ENCODE measurements at places on chromosomes 2 and 18. TPM values are rescaled to one million over a fixed set of nuclear protein-coding genes. Genes with fewer than 3 reads are reported as not detected.
A peak's percentile ranks its signal among the peaks of the same experiment; 100 is the strongest.

ZNF396 gene
- 1.2 TPM for total RNA-seq

LYPD6B gene
- 2.0 TPM for total RNA-seq

GKN2 gene
- not detected for total RNA-seq

GPR39 gene
- total RNA-seq: 0.50 TPM

GPN1 gene
- 48.5 TPM for total RNA-seq

G6PC2 gene
- not detected for total RNA-seq

DNA sequence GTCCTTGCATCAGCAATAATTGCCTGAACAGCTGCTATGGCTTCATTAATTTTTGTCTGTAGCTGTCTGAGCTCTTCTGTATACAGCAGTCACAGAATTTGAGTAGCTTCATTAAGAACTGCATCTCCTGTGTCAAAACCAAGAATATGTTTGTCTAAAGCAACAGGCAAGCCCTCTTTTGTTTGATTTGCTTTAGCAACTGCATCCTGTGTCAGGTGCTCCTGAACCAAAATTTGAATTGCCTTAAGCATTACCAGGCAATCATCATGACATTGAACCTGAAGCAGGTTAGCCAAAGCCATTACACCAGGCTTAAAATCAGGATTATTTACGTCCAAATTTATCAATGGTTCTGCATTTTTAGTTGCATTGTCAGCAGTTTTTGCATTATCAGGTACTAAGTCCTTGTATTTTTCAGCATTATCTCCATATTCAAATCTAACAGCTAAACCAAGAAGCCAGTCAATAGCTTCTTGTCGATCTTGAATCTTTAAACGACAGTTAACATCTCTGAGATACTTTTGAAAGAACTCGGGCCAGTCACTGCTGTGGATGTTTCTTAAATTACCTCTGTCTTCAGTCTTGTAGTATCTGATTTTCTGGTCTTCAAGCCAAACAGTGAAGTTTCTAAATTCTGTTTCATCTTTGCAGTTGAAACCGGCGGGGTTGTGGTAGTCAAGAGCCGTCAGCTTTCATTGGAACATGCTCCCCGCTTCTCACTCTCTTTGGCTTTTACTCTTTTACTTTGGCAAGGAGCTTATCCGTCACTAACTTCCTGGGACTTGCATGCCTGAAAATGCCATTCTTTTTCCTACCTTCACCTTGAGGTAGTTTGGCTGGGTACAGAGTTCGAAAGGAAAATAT is 42.2 kb downstream of the MERTK start:
- H3K4me3 ChIP-seq: no peak overlapping the region
- no peak for DNase-seq
- no peaks in the 10 kb centered on the region for H3K27me3 ChIP-seq
- no peaks in the 10 kb centered on the region for H3K36me3 ChIP-seq

DNA sequence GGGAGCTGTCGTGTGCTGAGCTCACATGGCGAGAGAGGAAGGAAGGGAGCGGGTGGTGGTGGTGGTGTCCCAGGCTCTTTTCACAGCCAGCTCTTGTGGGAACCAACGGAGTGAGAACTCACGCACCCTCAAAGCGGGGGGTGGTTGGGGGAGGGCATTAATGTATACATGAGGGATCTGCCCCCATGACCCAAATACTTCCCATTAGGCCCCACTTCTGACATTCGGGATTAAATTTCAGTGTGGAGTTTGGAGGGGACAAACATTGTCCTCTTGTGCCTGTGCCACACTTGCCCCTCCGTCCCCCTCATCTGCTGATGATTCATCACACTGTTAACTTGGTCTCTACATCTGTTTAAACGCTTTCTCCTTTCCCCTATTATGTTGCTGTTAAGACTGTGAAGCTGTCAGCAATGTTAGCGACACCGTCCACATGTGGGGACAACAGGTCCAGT is 22.5 kb downstream of the INPP4A start:
- peaks cover 10% of the 10 kb centered on the region for H3K4me1 ChIP-seq
- DNase-seq: no peak
- peaks cover 8% of the 10 kb centered on the region for H3K36me3 ChIP-seq
- no peaks in the 10 kb centered on the region for H3K27me3 ChIP-seq

DNA sequence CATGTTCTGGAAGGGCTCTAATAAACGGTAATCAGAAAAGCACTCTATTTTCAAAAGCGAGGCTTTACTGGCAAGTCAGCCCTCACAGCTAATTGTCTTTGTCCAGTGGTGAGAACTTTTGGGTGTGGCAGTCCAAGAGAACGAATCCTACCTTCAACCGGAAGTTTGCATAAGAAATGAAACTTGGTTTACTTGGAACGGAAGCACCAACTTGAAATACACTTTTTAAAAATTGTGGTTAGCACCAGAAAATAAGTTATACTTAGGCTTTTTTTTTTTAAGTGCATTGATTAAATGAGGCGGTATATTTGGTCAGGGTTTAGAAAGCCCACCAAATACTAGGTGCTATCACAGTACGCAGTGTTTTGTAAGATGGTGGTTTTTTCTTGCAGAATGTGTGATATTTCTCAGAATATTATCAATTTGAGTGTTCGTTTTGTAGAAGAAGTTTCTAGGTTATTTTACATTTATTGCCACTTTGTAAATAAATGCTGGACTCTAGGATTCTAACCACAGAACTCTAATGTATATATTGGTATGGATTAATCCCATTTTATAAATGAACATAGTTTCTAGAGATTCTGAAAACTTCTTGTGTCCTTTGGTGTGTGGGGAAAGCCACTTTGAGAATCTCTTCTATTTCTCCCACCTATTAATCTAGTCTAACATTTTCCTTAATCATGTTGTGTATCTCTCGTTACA is 1.2 kb downstream of the MYL12A start:
- H3K27ac ChIP-seq: no peak overlapping the region
- peak overlapping the region; percentile 91 for H3K4me3 ChIP-seq
- DNase-seq: no peak
- H3K27me3 ChIP-seq: no peaks in the 10 kb centered on the region
- no peaks in the 10 kb centered on the region for H3K4me1 ChIP-seq

- H3K4me3 ChIP-seq: no peak overlapping the region
- no peaks in the 10 kb centered on the region for H3K27me3 ChIP-seq
- H3K36me3 ChIP-seq: no peaks in the 10 kb centered on the region
- no peak for DNase-seq
Observed at GRCh38 chr2:55136138-55136541, 85.9 kb upstream of the RTN4 start.

DNA sequence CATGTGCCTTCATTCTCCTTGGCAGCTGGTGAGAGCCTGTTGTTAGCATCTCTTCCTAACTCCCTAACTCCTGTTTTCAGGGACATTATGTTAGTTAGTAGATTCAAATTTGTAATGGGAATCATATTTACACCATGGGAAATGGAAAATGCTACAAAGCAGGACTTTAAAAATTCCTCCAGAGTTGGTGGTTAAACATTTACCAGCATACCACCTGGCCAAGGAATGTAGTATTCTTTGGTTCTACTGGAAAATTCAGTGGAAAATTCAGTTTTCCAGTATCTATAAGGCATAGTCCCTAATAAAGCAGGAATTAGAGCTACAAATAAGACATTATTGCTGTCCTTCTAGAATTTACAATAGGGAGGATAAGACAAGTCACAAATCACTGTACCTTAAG is 291.7 kb downstream of the GPD2 start:
- no peak for DNase-seq
- no peaks in the 10 kb centered on the region for H3K27me3 ChIP-seq
- H3K36me3 ChIP-seq: peaks cover 14% of the 10 kb centered on the region
- H3K4me1 ChIP-seq: no peaks in the 10 kb centered on the region
- no peak overlapping the region for H3K27ac ChIP-seq

DNA sequence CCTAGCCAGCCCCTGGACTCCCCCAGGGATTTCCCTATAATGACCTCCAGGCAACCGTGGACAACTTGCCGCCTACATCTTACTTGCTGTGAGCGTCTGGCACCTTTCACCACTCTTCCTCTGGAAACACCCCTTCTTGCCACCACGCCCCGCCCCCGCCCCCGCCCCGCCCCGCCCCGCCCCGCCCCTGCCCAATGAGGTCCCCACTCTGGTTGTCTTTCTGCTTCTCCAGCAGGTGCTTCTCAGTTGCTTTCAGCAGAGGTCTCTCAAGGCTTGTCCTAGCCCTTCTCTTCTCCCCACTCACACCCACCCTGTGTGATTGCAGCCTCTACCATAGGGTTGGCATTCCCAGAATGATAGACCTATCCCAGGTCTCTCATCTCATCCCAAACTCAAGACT is 214.5 kb downstream of the EN1 start:
- H3K4me1 ChIP-seq: peaks cover 14% of the 10 kb centered on the region
- no peak for DNase-seq
- H3K27ac ChIP-seq: no peak overlapping the region
- H3K4me3 ChIP-seq: no peak overlapping the region

GRCh38 chr18:44626236-44626635 is 54.5 kb upstream of the SETBP1 start:
- H3K27me3 ChIP-seq: no peaks in the 10 kb centered on the region
- peaks cover 2% of the 10 kb centered on the region for H3K4me1 ChIP-seq
- no peaks in the 10 kb centered on the region for H3K36me3 ChIP-seq
- no peak overlapping the region for H3K27ac ChIP-seq
- DNase-seq: no peak

DNA sequence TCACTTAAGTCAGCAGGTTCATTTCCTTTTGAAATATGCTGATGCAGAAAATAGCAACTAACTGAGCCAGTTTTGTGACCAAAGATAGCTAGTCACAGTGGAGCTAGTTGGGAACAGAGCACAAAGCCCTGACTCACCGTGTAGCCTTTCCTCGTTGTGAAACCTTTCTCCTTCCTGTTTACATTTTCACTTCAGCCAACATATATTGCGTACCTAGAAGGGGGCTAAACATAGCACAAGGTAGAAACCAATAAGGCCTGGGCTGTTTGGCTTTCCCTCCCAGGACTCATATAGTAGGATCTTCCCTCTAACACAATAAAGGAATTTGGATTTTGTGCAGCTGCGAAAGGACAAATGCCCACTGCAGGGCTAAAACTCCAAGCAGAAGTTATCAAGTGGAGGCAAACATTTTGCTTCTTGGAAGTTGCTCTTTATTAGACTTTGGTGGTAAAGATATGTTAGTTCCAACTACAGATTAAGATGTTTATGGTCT is 24.5 kb upstream of the LPIN2 start:
- no peak for DNase-seq
- no peak overlapping the region for H3K27ac ChIP-seq
- no peaks in the 10 kb centered on the region for H3K4me1 ChIP-seq

DNA sequence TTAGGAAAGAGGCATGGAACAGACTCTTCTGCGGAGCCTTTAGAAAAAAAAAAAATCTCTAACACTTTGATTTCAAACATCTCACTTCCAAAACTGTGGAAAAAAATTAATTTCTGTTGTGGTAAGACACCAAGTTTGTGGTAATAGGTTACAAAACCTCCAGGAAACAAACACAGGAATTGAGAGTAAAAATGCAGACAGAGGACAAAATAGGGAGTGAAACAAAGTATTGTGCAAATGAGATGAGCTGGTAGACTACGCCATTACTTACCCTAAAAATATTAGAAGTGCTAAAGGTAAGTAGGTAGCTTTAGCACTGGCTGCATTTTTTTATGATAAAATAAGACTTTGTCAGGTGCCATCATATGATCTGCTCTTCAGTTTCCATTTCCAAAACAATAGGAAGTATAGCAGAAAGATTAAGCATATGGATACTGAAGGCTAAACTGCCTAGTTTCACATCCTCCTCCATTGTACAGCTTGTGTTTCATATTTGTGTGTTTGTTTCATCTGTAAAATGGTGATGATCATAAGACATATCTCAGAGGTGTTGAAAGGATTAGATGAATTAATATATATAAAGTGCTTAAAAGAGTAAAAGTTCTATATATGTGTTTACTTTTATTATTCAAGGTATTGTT is 309.2 kb downstream of the NR4A2 start:
- no peak overlapping the region for H3K4me3 ChIP-seq
- H3K4me1 ChIP-seq: peaks cover 2% of the 10 kb centered on the region
- no peaks in the 10 kb centered on the region for H3K27me3 ChIP-seq
- H3K27ac ChIP-seq: no peak overlapping the region
- H3K36me3 ChIP-seq: no peaks in the 10 kb centered on the region
- no peak for DNase-seq

- H3K27me3 ChIP-seq: no peaks in the 10 kb centered on the region
- H3K27ac ChIP-seq: no peak overlapping the region
- no peak overlapping the region for H3K4me3 ChIP-seq
- H3K36me3 ChIP-seq: no peaks in the 10 kb centered on the region
Observed at GRCh38 chr18:73842795-73843394, 304.7 kb downstream of the FBXO15 start.

- peaks cover 2% of the 10 kb centered on the region for H3K4me1 ChIP-seq
- no peak overlapping the region for H3K4me3 ChIP-seq
- DNase-seq: no peak
- no peaks in the 10 kb centered on the region for H3K36me3 ChIP-seq
- no peaks in the 10 kb centered on the region for H3K27me3 ChIP-seq
- no peak overlapping the region for H3K27ac ChIP-seq
Observed at GRCh38 chr18:7512348-7512747, 54.8 kb upstream of the PTPRM start.

GRCh38 chr2:8480915-8481314 is 200.9 kb upstream of the ID2 start:
- no peak overlapping the region for H3K27ac ChIP-seq
- H3K4me3 ChIP-seq: no peak overlapping the region
- no peaks in the 10 kb centered on the region for H3K27me3 ChIP-seq
- no peak for DNase-seq

- no peaks in the 10 kb centered on the region for H3K36me3 ChIP-seq
- H3K27ac ChIP-seq: no peak overlapping the region
- no peaks in the 10 kb centered on the region for H3K4me1 ChIP-seq
- DNase-seq: no peak
Observed at GRCh38 chr2:144240656-144241339, 279.1 kb downstream of the ZEB2 start.

DNA sequence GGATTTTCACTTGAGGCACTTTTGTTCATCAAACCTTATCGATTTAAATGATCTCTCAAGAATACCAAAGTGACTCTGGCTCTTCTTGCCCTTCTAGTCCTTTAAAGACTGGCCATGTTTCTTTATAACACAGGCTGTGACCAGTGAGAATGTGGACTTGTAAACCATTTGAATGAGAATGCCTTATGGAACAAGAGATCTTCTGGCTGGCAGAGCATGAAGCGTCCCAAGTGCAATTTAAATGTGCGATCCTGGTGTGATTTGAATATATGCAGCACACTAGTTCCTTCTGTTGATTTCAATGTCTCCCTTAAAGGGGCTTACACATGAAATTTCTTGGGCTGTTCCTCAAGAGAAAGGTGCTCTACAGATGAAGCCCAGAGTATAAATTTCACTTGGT is 262.4 kb upstream of the CCDC68 start:
- no peak overlapping the region for H3K27ac ChIP-seq
- DNase-seq: no peak
- H3K36me3 ChIP-seq: peaks cover under 1% of the 10 kb centered on the region
- no peaks in the 10 kb centered on the region for H3K27me3 ChIP-seq
- peaks cover 2% of the 10 kb centered on the region for H3K4me1 ChIP-seq

All from H9 (cell line).